ENCODE measurements at places on chromosomes 4 and X. TPM values are rescaled to one million over a fixed set of nuclear protein-coding genes. Genes with fewer than 3 reads are reported as not detected.
A peak's percentile ranks its signal among the peaks of the same experiment; 100 is the strongest.

Gene KLF3
- 25.5 TPM for total RNA-seq

DNA sequence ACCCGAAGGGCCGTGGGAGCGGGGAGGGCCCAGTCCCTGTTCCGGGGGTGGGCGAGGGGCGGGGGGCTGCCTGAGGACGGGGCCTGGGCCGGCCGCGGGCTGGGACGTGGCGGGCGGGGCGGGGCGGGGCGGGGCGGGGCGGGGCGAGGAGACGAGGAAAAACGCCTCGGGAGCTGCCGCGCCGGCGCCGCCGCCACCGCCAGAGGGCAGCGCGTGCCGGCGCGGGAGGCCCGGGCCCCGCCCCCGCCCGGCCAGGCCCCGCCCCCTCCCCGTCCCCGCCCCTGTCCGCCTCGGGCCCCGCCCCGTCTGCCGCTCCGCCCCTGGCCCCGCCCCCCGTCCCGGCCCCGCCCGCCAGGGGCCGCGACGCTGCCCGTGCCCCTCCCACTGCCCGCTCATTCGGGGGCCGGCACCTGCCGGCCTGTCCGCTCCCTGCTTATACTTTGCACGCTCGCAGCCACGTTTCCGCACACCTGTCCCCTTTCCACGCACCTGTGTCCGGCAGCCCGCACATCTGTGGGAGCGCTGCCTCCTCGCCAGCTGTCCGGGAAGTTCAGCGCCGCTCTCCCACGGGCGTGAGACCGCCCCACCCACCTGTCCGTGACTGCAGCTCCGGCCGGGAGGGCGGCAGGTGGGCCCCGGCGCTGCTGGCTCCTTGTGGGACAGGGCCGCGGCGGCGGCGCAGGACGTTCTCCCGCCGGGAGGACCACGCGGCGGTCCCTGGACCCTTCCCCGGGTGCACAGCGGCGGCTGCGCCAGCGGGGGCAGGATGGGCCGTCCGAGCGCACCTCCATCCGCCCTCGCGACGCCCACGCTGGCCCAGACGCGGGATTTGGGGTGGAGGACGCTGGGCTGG lies 1.7 kb upstream of the FGFRL1 start:
- H3K27ac ChIP-seq, result no peak overlapping the region
- peaks cover 61% of the 10 kb centered on the region for H3K27me3 ChIP-seq
- H3K4me1 ChIP-seq, result peaks cover 3% of the 10 kb centered on the region
- peak overlapping the region; percentile 73 for H3K4me3 ChIP-seq
- DNase-seq, result peak; percentile 89
- H3K36me3 ChIP-seq, result peaks cover 8% of the 10 kb centered on the region

GRCh38 chrX:125093852-125094251 lies 225.8 kb upstream of the TEX13C start:
- peak; percentile 31 for DNase-seq
- H3K27me3 ChIP-seq, result no peaks in the 10 kb centered on the region
- no peak overlapping the region for H3K4me3 ChIP-seq
- no peak overlapping the region for H3K27ac ChIP-seq
- no peaks in the 10 kb centered on the region for H3K36me3 ChIP-seq

DNA sequence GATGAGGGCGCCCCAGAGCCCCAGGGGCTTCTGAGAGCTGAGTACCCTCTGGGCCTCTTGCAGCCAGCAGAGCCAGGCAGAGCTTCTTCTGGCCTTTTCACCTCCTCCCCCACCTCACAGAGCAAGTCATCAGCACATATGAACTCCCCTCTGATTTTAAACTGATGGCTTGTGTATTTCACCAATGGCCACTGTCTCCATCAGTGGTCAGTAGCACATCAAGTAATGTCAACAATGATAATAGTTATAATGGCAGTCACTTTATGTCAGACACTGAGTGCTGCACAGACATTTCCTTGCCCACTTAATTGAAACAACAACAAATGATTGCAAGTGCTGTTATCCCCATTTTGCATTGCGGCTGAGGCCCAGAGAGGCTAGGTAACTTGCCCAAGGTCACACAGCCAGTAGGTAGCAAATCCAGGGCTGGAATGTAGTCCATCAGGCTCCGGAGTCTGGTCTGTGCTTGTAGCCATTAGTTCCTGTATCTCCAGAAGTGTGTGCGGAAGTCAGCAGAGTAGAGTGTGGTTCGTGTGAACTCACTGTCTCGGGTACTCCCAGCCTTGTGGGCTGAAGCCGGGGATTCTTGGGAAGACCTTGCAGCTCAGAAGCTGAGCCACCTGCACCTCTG lies 3.0 kb downstream of the ATP2B3 start:
- no peaks in the 10 kb centered on the region for H3K36me3 ChIP-seq
- DNase-seq, result no peak
- H3K4me3 ChIP-seq, result no peak overlapping the region

Gene TCEANC
- total RNA-seq, result 2.4 TPM

- no peaks in the 10 kb centered on the region for H3K4me1 ChIP-seq
- DNase-seq, result no peak
- H3K36me3 ChIP-seq, result no peaks in the 10 kb centered on the region
- no peak overlapping the region for H3K27ac ChIP-seq
These were observed 76.1 kb downstream of the ARHGAP6 start for GRCh38 chrX:11589641-11590040.

Gene BANK1
- 0.46 TPM for total RNA-seq

DNA sequence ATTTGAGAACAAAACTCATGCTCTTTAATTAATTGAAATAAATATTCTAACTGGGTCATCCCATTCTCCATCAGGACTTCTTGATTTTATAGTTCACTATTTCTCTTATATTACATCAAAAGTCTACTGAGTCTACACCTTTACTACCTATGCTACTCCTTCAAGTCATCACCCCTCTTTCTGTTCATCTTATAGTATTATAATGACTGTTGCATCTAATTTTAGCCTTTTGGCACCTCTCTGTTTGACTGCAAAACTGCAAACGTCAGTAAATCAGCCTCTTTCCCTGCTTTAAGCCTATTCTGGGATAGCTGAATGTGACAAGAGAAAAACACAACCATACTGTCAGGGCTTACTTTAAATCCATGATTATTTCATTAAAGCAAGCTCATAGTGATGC lies 639.1 kb downstream of the GABRG1 start:
- no peaks in the 10 kb centered on the region for H3K36me3 ChIP-seq
- H3K27me3 ChIP-seq, result no peaks in the 10 kb centered on the region
- H3K4me1 ChIP-seq, result no peaks in the 10 kb centered on the region
- no peak overlapping the region for H3K27ac ChIP-seq
- no peak for DNase-seq

DNA sequence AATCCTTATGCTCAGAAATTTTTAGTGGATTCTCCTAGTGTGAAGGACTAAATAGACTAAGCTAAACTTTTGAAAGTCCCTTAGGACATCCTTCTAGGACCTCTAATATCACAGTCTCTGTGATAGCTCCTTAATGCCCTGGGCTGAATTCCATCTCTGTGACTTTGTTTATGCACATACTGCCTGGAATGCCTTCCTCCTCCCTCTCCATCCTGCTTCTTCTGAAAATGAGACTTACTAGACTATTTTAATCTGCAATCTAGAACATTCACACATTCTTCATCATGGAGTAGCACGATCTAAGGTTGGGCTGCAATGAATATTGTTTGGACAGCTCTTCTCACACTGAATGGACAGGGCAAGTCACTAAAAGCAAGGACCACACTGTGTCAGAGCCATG lies 65.0 kb upstream of the MSX1 start:
- DNase-seq, result no peak
- no peaks in the 10 kb centered on the region for H3K4me1 ChIP-seq
- no peak overlapping the region for H3K4me3 ChIP-seq
- no peak overlapping the region for H3K27ac ChIP-seq
- no peaks in the 10 kb centered on the region for H3K36me3 ChIP-seq
- H3K27me3 ChIP-seq, result peaks cover 7% of the 10 kb centered on the region

All from endodermal cell (in vitro differentiated cells).